Fibroblast of skin of scalp (primary cell): ENCODE measurements at places on chromosomes 6 and 20.
A peak's percentile ranks its signal among the peaks of the same experiment; 100 is the strongest.

GRCh38 chr20:61460261-61461052, 208.4 kb downstream of the CDH4 start:
- no peak for DNase-seq

- DNase-seq: peak; percentile 78
Observed at GRCh38 chr6:34531580-34532201, 24.4 kb downstream of the SPDEF start.

DNA sequence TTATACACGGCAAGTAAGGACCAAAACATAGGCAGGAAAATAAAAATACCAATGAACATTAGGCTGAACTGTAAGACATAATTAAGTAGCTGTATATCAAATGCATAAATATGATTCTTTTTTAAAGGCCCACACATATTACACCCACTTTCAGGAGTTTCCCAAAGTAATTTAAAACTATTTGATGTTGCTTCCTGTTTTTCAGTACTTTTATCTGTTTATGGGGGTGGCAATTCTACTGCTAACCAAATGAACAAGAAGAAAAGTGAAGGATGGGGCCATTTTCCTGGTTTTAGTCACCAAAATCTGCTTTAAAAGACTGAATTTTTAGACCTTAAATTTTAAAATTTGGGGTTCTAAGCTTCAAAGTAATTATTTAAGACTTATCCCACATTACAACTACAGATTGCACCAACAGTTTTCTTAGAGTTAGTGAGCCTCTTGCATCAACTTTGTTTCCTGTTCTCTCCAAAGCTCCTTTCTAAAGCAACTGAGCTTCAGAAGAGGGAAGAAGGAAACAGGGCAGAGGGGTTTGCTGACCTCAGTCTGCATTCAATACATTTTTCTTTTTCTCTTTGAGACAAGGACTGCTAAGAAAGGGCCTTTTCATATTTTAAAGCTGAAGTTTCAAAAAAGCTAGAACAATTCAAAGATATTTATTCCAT, 191.0 kb downstream of the BACH2 start:
- DNase-seq: no peak

DNA sequence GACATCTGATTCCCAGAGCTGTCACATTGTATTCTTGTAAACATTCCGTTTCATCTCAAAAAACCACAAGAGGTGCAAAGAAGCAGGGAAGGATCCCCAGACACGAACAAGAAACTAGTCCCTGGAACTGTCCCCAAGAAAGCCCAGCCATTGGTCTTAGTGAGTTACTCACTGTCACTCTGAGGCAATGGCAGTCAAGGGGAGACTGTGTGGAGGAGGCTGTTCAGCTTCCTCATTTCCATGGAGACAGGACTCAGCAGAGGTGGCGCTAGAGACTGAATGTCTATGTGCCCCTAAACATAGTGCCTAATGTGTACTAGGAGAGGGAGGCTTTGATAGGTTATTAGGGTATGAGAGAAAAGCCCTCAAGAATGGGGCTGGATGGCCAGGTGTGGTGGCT, 11.1 kb downstream of the ULBP1 start:
- DNase-seq: no peak

DNA sequence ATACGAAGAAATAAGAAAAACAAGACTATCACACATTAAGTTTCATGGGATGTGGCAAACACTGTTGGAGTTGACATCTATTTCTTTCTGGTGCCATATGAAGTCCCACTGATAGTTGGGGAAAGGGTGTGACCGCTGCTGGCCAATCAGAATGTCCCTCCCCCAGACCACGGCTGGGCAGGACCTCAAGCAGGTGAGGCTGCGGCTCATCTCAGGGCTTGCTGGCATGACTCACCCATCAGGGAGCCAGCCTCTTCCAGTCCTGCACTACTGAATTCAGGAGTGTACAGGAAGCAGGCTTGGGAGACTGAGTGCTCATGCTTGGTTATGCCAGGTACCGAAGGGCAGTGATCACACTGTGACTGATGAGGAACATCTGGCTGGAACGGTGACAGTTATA, 18.9 kb downstream of the PREP start:
- no peak for DNase-seq

- peak; percentile 89 for DNase-seq
Observed at GRCh38 chr6:15254070-15254975, 8.5 kb downstream of the JARID2 start.

DNA sequence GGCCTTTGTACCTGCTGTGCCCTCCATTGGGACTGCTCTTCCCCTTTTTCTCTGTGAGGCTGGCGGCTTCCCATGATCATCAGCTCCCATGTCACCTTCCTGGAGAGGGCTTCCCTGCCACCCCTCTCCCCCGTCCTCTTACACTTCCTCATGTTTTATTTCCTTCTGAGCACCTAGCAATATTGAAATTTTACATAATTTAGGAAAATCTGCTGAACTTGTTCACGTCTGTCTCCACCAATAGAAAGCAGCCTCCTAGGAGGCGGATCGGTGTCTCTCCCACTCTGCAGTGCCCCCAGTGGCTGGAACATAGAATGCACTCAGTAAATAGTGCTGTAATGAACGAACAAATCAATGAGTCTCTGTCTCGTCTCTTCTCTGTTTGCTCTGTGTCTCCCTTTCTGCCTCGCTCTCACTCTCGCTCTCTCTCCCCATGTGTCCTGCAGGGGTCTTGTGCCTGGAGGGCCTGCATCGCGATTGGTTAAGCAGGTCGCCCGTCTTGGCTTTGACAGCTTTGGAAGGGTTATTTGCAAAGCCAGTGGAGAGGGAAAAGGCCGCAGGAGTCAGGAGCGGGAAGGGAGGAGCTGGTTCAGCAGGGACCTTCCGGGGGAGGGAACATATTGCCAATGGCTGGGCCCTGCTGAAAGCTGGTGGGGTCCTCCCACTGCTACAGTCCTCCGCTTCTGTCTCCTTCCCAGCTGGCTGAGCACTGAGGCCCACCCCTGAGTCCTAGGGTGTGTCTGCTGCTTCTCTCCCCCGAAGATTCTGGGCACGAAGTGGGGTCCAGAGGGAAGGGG, 12.1 kb upstream of the OCSTAMP start:
- DNase-seq: peak; percentile 60

GRCh38 chr20:14838663-14839628, 501.5 kb upstream of the FLRT3 start:
- DNase-seq: peak; percentile 62

DNA sequence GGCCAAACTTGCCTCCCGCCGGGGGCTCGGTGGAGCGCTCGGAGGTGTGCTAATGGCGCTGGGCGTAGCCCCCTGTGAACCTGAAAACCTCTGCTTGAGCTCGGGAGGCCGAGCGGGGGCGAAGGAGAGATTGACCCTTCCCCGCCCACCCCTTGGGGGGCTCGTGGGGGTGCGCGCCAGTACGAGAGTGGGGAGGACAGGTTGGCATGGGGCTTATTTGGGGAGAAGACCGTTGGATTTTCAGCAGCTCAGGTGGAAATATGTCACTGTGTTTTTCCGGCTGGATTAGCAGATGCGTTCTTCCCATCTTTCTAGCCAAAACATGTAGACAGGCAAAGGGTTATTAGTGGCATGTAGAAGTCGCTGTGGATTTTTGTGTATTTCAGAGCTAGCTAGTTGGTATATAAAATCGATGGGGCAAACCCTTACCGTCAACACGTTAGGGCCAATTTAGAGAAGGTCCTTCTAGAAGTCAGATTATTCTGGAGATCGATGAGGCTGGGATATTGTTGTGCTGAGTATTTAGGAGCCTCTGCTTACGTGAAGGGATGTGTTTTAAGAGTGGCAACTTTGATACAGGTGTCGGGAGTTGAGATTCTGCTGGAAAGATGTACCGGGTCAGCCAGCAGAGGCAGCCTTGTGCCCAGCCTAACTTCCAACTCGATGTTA, 525 bp downstream of the NCOA7 start:
- peak; percentile 51 for DNase-seq

DNA sequence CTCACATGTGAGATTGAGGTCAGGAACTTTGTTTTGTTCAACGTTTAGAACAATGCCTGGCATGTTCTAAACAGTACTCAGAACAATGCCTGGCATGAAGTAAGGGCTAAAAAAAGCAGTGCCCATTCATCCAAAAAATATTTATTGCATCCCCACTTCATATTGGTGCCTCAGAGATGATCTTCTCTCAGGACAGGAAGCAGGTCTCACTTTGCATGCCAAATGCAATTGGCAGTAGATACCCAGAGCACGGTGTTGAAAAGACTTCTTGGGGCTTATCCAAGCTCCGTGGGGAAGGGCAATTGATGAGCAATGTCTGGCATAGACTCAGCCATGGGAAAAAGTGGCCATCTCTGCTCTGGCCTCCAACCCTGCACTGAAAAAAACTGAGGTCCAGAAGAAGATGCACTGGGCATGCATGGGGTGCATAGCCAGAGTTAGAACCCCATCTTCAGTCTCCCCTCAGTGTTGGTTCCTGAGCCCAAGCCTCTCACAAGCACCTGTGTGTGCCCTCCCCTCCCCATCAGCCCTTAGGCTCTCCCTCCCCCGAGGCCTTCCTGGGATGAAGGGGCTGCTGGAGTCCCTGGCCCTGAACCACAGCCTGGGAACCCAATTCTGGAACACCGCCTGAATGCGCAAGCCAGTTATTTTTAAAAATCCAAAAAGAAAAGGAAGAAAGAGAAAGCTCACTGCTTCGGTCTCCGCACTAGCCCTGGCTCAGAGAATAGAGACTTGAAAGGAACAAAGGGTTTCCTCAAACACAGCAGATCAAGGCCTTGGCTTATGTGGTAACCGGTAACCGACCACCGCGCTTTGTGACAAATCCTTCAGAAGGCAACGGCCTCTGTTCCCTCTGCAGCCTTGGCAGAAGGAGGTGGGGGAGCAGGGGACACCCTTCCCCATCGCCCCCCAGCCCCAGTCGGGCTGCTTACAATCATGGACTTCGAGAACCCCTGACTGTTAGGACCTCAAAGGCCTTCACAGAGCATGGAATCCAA, 78.5 kb upstream of the SIRPA start:
- peak; percentile 92 for DNase-seq

DNA sequence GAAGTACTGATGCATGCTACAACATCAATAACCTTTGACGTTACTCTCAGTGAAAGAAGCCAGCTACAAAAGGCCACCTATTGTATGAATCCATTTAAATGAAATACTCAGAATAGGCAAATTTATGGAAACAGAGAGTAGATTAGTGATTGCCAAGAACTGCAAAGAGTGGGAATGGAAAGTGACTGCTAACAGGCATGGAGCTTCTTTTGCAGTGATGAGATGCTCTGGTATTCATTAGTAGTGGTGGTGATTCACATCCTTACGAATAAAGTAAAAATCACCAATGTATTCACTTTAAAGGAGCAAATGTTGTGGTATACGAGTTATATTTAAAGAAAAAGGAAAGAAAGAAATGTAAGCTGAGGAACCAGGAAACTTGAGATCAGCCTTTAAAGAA, 126.8 kb upstream of the SAMD5 start:
- peak; percentile 72 for DNase-seq

GRCh38 chr6:108730635-108731515, 117.3 kb upstream of the ARMC2 start:
- DNase-seq: peak; percentile 15

DNA sequence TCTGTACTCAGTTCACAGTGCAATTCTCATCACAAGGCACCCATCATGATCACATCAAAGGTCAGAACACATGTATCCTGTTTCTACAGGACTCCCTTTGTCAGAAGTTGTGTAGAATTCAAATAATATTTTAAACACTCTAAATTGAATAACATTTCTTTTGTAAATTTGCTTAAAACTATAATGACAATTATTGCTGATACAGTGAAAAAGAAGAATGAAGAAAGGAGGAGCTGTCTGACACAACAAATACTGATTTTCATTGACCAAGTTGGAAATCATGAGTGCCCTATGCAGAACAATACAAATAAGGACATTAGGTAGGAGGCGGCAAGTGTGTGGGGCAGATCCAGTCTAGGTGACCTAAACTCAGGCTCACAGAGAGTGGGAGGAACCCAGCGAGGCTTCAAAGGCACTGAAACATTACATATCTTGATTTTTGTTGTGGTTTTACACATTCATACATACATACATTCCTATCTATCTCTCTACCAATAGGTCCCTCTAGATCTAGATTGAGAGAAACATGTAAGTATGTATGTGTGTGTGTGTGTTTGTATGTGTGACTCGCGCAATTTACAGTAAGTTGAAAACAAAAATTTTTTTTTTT, 79.2 kb upstream of the SLC2A12 start:
- no peak for DNase-seq

GRCh38 chr6:135162678-135163439, 18.2 kb upstream of the MYB start:
- peak; percentile 31 for DNase-seq

DNA sequence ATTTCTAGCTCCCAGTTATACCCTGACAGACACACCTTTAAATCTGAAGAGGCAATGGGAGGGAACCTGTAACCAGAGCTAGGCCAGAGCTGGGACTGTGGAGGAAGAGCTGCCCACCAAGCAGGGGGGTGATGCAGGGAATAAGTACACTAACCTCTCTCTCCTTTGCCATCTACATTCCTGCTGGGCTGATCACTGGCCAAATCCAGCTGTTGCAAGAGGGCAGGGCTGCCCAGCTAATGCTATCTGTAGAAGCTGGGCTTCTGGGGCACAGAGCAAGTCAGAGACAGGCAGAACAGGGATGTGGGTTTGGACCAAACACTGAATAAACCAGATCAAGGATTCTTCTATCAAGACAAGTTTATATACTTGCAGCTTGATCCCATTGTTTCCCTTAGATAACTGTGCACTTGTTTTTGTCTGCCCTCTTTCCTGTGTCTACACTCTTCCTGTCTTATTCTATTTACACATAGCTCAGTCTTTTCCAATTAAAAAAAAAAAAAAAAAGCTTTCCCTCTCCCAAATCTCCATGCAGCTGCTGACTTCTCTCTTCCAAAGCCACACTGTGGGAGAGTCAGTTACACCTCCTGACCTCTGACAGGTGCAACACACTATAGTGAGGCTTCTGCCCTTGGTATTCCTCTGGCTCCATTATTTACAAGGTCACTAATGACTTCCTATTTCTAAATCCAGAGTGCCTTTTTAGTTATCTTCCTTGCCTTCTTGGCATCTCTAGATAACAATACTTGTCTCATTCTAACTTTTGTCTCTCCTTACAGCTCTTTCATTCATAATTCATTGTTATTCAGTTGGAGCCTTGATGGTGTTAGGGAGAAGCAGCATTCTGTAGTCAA, 43.7 kb downstream of the TRIM38 start:
- no peak for DNase-seq

- DNase-seq: no peak
Observed at GRCh38 chr20:13765299-13765698, 19.4 kb downstream of the ESF1 start.

DNA sequence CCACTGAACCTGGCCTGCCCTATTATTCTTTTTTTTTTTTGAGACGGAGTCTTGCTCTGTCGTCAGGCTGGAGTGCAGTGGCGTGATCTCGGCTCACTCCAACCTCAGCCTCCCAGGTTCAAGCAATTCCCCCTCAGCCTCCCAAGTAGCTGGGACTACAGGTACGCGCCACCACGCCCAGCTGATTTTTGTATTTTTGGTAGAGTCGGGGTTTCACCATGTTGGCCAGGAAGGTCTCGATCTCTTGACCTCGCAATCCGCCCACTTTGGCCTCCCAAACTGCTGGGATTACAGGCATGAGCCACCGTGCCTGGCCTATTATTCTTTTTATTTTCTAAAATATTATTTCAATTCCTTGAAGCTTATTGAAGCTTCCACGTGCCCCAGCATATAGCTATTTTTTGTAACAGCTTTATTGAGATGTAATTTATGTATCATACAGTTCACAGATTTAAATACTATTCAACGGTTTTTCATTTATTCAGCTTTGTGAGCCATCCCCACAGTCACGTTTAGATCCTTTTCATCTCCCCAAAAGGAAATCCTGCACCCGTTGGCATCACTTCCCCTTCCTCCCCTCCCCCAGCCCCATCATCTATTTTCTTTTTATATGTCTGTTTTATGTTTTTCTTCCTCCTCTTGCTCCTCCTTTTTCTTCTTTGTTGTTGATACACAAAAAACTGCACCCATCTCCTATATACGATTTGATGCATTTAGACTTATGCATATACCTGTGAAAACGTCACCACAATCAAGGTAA, 13.5 kb upstream of the MDFI start:
- no peak for DNase-seq
